ENCODE measurements at places on chromosomes 2 and 18.

- no peak for DNase-seq
Measured at GRCh38 chr2:201258666-201259615, 1.4 kb upstream of the CASP8 start.

GRCh38 chr18:70688286-70688685, 399.4 kb downstream of the SOCS6 start:
- DNase-seq, result no peak

- no peak for DNase-seq
Measured at GRCh38 chr2:200421270-200421669, 88.6 kb downstream of the KCTD18 start.

GRCh38 chr2:30234180-30234971, 3.0 kb downstream of the LBH start:
- DNase-seq, result no peak

DNA sequence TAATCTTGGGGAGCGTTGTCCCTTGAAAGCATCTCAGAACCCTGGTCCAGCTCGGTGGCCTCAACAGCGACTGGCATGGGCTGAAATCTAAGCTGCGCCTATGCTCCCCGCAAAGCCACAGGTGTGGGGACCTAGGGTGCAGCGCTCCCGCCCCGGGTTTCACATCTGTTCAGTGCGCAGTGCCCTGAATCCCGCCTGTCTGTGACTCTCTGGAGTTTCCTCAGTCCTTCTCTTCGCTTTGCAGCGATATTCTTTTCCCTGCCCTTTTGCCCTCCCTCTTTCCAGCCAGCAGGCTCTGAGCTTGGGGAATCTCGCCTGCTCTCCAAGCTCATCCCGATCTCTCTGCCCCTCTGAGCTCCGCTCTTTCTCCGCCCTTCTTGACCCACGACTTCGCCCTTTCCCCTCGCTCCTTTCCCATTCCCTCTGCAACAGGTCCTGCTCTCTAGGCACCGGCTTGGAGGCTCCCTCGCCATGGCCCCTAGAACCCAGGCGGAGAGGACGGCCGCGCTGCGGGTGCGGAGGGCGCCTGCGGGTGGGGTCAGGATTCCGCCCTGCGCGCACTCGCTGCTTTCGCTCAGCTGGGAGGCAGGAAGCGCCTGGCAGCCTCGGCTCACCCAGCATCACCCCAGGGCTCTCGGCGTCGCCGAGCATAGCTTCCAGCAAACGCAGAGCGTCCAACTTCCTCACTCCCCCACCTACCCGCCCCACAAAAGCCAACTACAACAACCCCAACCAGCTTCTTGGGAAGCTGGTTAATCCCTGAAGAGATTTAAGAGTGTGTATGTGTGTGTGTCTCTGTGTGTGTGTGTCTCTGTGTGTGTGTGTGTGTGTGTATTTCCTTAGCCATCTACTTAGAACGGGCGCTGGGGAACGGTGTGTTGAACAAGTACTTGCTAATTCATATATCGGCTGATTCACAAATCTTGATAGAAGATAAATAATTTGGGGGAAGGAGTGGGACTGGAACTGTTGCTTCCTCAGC, 1.1 kb downstream of the GRP start:
- no peak for DNase-seq

DNA sequence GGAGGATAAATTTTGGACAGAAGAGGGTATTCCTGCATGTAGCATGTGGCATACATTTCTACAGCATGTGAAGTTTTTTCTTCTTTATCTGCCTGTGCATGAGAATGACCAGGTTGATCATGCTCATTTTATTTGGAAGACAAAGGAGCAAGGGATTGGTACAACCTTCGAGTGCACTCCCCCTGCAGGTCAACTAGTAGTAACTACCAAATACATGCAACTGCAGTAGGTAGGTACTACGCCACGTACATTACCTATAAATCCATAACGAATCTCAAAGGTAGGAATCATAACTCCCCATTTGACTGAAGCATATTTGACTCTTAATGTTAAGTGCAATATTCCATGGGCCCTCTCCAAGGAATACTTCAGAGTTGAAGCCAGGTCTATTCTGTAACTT, 763.9 kb downstream of the TSN start:
- no peak for DNase-seq
